IMR-90 (cell line): ENCODE measurements at places on chromosomes 3 and 15. TPM values are rescaled to one million over a fixed set of nuclear protein-coding genes. Genes with fewer than 3 reads are reported as not detected.

Gene ZDHHC19
- total RNA-seq = not detected in 2 replicates

Gene BFSP2
- total RNA-seq = not detected in 2 replicates

Gene CSK
- total RNA-seq = 10.8 and 13.6 TPM in 2 replicates

Gene SLC22A14
- total RNA-seq = under 0.01 TPM in 1 of 2 replicates, not detected in the other

Gene CPNE9
- not detected in 2 replicates for total RNA-seq

Gene A4GNT
- total RNA-seq = not detected in 2 replicates

Gene EFCAB12
- under 0.01 TPM in 2 replicates for total RNA-seq

Gene NANOGP8
- total RNA-seq = not detected in 2 replicates
